NCI-H1436 treated with DMSO at 0.1 percent for 48 hours (cell line): ENCODE measurements at places on chromosomes 3 and 15.

DNA sequence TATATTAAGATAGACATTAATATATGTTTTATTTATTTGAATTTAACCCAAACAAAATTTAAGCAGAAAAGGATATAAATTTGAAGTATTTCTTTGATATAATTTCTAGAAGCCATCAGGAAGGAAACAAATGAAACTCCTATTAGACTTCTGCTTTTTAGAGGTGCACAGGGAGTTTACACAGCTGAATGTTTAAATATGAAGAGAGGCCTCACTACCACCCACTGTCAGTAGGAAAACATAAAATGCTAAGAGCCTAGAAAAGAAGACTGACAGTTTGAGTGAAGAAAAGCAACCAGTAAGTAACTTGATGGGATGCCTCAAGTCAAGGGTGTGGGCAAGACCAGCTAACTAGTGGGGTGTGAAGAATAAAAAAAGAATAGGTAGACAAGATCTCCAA lies 19.7 kb downstream of the PLSCR2 start:
- no peak for DNase-seq

DNA sequence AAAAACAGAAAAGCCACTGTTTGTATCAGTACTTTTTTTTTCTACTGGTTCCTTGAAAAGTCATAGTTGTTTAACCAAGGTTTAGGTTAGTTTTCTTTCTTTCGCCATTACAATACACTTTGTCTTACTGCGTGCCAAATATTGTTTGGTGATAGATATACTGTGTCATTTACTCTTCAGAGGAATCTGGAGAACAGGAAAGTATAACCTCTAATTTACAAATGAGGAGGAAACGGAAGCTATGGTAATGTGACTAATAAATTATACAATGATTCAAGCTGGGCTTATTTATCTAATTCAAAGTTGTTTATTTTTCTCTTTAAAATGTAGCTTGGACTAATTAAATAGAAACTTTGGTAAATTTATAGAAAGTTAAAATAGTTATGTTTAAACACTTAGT lies 96.2 kb upstream of the ROBO2 start:
- no peak for DNase-seq

GRCh38 chr3:42349765-42350594 lies 60.4 kb downstream of the LYZL4 start:
- no peak for DNase-seq

- no peak for DNase-seq
Measured at GRCh38 chr15:67977414-67978089, 76.6 kb upstream of the PIAS1 start.

GRCh38 chr3:94431876-94432570 lies 369.2 kb downstream of the NSUN3 start:
- no peak for DNase-seq
